ENCODE measurements at places on chromosomes 4 and X.

DNA sequence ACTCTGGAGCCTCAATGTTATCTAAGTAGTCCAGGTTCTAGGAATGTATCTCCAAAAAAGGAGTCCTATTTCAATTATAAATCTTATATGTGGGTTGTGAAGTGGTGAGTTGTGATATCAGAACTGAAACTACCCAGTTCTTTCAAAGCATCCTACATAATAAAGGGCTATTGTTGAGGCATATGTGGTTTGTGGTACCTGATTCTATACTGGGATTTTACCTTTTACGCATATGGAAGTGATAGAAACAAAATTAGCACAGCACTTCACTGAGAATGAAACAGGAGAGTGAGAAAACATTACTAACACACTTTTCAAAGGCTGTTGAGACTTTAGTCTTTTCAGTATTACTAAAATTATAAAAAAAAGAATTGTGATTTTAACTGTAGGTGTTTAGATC, 417.7 kb upstream of the GALNT7 start:
- peak; percentile 32 for DNase-seq

GRCh38 chrX:117636826-117637225, 479.8 kb downstream of the KLHL13 start:
- DNase-seq = no peak

GRCh38 chrX:24026432-24026831, 554 bp downstream of the KLHL15 start:
- no peak for DNase-seq

- no peak for DNase-seq
Observed at GRCh38 chrX:40579900-40580536, 752 bp upstream of the ATP6AP2 start.

DNA sequence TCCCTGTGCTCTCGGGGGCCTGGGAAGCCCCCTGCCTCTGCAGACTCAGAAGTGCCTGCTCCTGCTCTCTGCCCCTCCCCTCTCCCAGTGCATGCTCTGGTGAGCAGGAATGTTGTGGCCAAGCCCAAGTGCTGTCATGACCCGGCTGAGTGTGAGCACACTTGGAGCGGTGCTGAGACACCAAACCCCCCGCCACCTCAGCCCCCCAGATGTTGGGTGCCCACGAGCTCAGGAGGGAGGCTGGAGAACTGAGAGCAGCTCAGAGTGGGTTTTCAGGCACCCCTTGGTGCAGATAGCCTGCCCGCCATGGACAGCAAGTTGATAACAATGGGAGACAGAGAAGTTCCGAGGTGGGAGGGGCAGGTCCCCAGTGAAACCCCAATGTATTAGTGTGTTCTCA, 477.4 kb downstream of the ACTRT1 start:
- no peak for DNase-seq

DNA sequence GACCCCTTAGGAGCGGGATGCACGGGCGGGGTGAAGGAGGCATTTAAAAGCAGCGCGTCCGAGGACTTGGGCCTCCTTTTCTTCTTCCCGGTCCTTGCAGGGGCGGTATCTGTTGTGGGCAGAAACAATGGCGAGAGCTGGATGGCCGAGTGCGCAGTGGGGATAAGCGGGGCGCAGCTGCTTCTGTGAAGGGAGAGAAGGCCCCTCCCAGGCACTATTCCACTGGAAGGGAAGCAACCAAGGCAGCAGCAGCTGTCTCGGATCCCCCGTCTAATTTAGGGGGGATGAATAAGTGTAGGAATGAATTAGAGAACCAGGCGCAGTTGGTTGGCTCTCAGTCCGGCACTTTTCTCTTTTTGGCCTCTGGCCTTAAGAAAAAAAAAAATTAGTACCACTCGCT, 995 bp downstream of the SMARCA5 start:
- peak; percentile 14 for DNase-seq

DNA sequence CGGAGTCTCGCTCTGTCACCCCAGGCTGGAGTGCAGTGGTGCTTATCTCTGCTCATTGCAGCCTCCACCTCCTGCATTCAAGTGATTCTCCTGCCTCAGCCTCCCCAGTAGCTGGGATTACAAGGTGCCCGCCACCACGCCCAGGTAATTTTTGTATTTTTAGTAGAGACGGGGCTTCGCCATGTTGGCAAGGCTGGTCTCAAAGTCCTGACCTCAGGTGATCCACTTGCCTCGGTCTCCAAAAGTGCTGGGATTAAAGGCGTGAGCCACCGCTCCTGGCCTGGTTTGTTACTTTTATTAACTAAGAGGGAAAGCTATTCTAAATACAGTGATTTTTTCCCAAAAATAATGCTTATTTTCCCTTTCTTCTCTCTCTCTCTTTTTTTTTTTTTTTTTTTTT, 866 bp upstream of the CENPE start:
- no peak for DNase-seq

DNA sequence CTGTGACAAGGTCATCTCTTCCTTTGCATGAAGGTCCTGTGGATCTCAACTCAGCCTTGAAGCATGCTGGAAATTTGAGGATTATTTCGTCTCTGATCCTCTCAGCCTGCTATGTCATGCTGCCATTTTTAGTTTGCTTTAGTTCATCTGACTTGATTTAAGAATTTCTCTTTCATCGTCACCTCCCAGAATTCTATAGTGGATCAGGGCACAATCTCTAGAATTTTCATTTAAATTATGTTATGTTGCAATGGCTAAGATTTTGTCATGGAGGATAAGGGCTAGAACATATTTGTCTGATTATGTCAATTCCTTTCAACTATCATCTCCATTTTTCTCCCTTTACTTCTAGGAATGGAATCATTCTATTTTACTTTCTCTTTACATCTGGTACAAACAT, 98.8 kb downstream of the PCDH10 start:
- DNase-seq = no peak

DNA sequence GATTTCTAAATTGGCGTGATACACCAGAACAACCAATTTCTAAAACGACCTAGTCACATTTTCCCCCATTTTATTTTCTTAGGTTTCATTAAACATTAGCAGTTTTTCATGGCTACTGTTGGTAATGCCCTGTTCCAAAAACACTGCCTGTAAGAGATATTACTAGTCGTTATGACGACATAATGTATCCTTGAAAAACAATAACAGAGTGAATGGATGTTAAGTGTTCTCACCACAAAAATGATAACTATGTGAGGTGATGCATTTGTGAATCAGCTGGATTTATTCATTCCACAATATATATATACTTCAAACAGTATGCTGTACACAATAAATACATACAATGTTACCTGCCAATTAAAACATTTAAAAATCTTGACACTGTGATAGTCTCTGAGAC, 1147.6 kb upstream of the PCDH10 start:
- DNase-seq = no peak

- DNase-seq = no peak
Observed at GRCh38 chr4:112284166-112284565, 1.5 kb downstream of the TIFA start.

DNA sequence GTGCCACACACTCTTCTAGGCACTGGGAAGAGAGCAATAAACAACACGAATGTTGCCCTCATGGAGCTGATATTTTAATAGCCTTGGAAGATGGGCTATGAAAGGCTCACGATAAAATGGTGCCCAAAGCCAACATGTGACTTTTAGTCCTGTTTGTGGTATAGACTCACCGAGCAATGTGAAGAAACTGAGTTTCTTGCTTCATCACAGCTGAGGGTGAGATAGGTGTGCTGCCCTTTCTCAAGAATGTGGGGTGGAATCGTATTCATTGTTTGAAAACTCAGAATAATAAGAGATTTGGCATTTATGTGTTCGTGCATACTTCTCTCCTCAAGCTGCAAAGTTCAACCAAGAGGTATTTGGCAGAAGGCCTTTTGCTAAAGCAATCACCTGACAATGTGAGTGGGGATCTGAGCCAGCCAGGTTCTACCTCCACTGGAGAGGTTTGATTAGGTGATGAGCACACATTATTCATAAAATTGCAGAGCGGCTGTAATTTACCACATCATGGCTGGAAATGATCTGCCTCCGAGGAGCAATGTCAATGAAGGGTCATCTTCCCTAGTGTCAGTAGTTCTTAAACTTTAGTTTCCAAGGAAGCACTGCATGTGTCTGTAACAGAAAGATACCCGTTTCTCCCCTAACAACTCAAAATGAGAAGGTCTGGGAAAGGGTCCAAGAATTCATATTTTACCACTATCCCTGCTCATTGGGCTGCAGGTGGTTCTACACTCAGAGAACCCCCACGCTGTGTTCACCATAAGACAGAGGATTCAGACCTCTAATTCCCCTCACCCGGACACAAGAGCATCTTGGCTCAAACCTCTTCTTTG, 41.9 kb upstream of the CBR4 start:
- DNase-seq = no peak

GRCh38 chrX:119343856-119344255, 55.3 kb upstream of the SLC25A43 start:
- DNase-seq = no peak

- no peak for DNase-seq
Observed at GRCh38 chr4:85448906-85449890, 25.8 kb upstream of the ARHGAP24 start.

DNA sequence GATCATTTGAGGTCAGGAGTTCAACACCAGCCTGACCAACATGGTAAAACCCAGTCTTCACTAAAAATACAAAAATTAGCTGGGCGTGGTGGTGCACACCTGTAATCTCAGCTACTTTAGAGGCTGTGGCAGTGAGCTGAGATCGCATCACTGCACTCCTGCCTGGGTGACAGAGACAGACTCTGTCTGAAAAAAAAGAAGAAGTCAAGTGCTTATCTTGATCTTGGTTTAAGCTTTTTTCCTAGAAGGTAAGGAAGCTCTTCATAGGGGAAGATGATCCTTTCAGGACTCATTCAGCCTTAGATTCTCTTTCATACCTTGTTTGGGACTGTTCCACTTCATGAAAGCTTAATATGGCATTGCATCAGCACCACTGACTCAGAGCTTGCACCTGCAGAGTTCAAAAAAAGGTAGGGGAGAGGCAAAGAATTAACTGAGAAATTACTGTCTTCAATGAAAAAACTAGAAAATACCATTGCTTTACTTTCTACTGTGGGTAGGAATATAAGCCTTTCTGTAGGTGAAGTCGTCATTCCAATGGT, 70.8 kb upstream of the EPGN start:
- no peak for DNase-seq

GRCh38 chr4:138892483-138893407, 122.8 kb upstream of the NOCT start:
- DNase-seq = peak; percentile 25

DNA sequence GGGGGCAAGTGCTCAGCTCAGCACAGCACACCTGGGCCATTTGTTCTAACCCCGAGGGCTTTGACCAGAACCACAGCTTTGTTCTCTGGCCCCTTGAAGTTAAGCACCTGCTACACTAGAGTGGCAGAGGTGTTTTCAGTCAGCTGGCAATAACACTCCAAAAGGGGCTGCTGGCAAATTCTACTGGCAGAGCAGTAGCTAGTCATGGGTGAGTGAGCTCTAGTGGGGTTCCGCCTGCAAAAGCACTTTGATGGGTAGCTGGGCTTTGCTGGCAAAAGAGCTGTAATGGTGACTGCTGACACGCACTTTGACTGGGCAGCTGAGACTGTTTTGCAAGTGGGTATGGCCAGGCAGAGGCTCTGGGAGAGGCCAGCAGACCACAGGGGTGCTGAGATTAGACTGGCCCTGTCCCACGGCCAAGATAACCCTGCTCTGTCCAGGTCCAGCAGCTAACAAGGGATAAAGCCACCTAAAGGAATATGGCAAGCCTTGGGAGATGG, 65.2 kb upstream of the TENT5D start:
- no peak for DNase-seq

DNA sequence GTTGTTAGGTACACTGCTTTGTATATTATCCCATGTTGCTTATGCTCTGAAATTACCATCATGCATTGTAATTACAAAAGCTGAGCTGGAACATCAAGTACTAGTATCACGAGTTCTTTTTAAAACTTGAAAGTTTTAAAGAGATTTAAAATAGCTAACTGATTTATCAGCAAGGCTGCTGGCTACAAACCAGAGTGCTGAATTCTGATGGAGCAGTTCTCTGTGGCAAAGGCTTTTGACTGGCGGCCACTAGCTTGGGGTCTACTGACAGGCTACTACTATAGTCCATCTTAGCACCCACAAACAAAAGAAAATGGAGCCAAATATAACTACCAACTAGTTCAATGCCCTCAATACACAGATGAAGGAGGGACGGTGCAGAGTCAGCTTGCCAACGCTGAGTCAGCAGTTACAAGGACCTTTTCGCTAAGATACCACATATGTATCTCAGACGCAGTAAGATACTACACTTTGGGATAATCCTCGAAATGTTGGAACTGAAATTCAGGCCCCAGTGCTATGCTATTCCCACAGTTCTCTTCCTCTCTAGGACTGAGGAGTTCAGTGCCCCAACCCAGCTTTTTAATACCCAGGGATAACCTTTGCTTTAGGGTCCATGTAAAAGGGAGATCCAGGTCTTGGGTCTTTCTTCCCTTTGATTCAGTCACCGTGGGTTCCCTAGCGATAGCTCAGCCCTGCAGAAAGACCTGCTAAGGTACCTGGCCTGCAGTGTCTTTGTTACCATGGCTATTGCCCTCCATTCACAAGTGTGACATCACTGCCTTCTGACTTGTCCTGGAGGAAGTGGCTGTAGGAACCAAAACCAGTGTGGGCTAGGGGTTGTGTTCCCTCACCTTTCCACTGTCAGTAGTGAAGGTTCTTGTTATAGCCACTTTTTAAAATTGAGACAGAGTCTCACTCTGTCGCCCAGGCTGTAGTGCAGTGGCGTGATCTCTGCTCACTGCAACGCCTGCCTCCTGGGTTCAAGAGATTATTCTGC, 22.8 kb downstream of the MFAP3L start:
- no peak for DNase-seq

DNA sequence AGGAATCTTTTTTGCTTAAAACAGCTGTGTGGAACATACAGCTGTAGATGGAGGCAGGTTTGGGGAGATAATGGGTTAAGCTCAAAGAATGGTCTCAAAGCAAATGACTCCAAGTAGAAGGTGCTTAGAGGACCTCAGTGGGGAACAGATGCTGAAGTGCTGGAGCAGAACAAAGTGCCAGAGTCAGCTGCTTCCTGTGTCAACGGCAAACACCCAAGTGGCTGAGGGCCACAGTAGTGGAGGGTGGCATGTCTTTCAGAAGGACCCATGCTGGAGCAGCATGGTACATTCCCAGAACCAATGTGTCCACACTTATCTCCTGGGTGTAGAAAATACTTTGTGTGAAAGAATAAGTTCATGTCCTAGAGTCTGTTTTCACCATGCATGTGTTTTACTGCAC, 197.5 kb downstream of the CCNG2 start:
- no peak for DNase-seq

- DNase-seq = peak; percentile 67
Observed at GRCh38 chr4:42638993-42639392, 17.9 kb downstream of the ATP8A1 start.

- no peak for DNase-seq
Observed at GRCh38 chrX:141176586-141177451, at the start of gene LDOC1. Gene LDOC1 (minus strand): TSS chrX:141177129. CDS start chrX:141177021, 108 bp downstream.

DNA sequence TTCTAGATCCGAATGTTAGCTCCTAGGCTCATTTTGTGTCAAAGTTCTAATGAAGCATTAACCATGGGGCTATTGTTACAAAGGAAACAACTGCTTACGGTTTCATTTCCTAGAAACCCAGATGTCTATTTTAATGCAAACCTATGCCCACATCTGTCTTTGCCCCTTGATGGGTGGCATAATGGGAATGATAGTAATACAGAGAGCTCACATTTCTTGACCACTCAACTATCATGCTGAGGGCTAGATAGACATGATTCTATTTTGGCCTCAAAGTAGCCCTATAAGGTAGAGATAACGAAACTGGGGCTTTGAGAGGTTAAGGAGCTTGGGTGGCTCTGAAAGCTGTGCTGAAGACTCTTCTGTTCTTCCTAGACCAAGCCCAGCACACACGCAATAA, 1.9 kb downstream of the TLR7 start:
- DNase-seq = no peak

GRCh38 chrX:70477734-70478075, 33.1 kb downstream of the DLG3 start:
- DNase-seq = no peak
